Heart left ventricle (tissue), 16 donors: ENCODE measurements at places on chromosomes 2 and 18. TPM values are rescaled to one million over a fixed set of nuclear protein-coding genes. Genes with fewer than 3 reads are reported as not detected.
A peak's percentile ranks its signal among the peaks of the same experiment; 100 is the strongest.

POTEC gene
- polyA plus RNA-seq: not detected

CLEC4F gene
- 0.04 TPM for polyA plus RNA-seq

CPO gene
- polyA plus RNA-seq: 0.10 TPM

DSC3 gene
- 0.22 TPM for polyA plus RNA-seq

RNPEPL1 gene
- polyA plus RNA-seq: 206 TPM

- peak; percentile 75 for DNase-seq
- peak overlapping the region; percentile 74 for H3K27ac ChIP-seq
- no peaks in the 10 kb centered on the region for H3K4me1 ChIP-seq
- H3K36me3 ChIP-seq: no peaks in the 10 kb centered on the region
These were observed 131.9 kb downstream of the GLI2 start for GRCh38 chr2:120867290-120868241.

GRCh38 chr2:213085538-213085937, 65.9 kb downstream of the IKZF2 start:
- no peaks in the 10 kb centered on the region for H3K4me1 ChIP-seq
- no peaks in the 10 kb centered on the region for H3K36me3 ChIP-seq
- no peaks in the 10 kb centered on the region for H3K27me3 ChIP-seq
- H3K4me3 ChIP-seq: no peak overlapping the region

DNA sequence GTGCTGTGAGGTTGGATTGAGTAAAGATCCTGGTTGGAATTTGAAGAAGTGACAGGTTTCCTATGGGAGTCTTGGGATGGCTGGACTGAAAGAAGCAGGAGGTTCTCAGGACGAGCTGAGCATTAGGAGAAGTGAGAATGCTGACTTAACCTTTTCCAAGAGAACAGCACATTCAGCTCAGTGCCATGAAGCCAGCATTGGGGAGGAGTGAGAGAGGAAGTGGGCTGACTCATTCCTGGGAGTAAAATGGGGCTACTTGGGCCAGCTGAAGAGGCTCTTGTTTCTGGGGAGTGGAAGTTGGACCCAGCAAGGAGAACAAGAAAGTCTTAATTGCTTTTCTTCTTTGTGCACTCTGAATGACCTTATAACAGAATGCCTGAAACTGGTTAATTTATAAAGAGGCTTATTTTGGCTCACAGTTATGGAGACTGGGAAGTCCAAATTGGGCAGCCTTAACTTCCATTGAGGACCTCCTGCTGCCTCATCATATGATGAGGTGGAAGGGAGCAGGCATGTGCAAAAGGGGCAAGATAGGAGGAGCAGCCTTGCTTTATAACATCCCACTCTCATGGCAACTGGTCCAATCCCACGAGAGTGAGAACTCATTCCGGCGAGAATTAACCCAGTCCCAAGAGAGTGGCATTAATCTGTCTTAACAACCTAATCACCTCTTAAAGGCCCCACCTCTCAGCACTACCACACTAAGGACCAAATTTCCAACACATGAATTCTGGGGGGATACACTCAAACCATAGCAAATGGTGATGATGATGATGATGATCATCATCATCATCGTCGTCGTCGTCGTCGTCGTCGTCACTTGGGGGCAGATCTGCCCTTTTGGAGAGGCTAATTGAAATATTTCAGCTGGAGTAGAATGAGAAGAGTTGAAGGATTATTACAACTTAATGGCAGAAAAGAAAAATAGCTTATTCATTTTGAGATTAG, 26.1 kb downstream of the DGUOK start:
- no peaks in the 10 kb centered on the region for H3K27me3 ChIP-seq
- DNase-seq: peak; percentile 37
- no peak overlapping the region for H3K4me3 ChIP-seq
- H3K4me1 ChIP-seq: no peaks in the 10 kb centered on the region

DNA sequence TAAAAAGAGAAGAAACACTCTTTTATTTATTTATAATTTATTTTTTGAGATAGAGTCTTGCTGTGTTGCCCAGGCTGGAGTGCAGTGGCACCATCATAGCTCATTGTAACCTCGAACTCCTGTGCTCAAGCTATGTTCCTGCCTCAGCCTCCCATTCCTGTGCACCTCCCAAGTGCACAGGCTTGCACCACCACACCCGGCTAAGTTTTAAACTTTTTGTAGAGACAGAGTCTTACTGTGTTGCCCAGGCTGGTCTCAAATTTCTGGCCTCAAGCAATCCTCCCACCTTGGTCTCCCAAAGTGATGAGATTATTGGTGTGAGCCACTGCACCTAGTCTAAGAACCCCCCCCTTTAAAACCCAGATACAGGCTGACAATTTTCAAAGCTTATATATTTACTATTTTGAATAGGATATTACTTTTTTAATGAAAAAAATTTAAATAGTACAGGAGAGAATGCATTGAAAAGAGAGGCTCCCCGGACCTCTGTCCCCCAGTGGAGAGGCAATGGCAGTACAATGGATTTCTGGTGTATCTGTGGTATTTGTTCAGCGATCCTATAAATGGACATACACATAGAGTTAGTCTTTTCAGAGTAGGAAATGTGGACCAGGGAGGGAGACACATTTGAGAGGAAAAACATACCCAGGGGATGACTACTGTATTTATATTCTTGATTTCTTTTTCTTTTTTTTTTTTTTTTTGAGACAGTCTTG, 48.1 kb upstream of the CNOT11 start:
- no peak for DNase-seq
- no peak overlapping the region for H3K4me3 ChIP-seq
- H3K36me3 ChIP-seq: no peaks in the 10 kb centered on the region
- no peaks in the 10 kb centered on the region for H3K4me1 ChIP-seq

DNA sequence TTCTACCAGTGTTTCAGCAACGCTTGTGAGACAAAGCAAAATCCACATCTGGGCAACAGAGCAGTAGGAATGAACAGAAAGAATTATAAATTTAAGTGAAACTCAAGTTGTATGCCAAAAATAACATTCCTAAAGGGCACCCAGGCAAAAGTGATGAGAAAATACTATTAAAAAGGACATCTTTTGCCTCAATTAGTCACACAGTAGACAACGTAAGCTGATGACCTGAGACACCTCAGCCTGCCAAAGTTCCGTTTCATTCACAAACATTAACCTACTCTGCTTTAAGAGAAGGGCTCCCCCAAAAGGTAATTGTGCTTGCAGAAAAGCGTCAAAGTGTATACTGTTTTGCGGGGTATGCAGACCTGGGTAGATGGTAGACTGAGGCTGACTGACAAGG, 7.2 kb downstream of the HDLBP start:
- peaks cover 42% of the 10 kb centered on the region for H3K4me1 ChIP-seq
- H3K27me3 ChIP-seq: no peaks in the 10 kb centered on the region
- no peak overlapping the region for H3K27ac ChIP-seq
- DNase-seq: no peak
- no peak overlapping the region for H3K4me3 ChIP-seq
- H3K36me3 ChIP-seq: no peaks in the 10 kb centered on the region

DNA sequence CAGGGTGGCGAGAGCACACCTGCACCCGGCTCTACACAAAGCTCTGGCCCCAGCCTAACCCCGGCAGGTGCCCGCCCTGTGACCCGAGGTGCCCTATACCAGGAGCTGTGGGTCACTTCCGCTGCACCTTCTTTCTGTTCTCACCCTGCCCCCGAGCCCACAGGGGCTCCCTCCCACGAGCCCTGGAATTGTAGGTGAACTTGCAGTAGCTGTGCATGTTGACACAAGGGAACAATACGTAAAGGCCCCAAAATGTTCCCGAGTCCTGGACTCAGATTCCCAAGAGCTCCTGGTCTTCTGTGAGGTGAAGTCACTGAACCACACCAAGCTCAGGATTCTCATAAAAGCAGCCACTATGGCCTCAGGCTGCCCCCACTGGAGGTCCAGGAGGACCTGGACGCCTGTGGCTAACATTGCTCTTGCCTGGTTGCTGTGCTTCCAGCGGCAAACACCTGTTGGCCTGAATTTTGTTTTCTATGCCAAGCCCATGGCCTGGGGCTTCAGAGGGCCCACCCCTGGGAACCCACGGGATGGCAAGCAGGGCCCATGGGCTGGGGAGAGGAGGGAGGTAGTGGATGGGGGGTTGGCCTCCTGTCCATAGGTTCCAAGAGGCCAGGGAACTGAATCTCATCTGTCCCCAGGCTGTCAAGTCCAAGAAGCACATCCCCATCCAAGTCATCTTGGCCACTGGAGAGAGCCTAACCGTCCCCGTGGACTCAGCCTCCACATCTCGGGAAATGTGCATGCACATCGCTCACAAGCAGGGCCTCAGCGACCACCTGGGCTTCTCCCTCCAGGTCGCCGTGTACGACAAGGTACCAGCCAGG, 23.2 kb upstream of the GPR17 start:
- no peaks in the 10 kb centered on the region for H3K27me3 ChIP-seq
- no peaks in the 10 kb centered on the region for H3K36me3 ChIP-seq
- H3K4me1 ChIP-seq: no peaks in the 10 kb centered on the region
- no peak for DNase-seq

DNA sequence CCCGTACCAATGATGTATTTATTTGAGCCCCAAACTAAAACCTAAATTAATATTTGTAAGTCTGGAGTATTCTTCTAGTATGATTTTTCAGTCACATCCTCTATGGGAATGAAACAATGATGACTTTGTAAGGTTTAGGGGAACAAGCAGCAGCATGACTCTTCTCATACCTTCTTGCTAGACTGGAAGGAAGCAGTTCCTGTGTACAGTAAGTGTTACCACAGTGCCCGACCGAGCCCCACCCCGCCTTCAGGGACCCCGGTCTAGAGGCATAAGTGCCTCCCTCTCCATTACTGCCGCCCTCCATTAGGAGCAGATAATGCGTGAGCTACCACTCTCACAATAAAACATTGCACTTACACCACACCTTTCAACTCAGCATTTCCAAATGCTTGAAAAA, 599.3 kb downstream of the ARHGAP15 start:
- no peak for DNase-seq
- no peaks in the 10 kb centered on the region for H3K36me3 ChIP-seq
- no peaks in the 10 kb centered on the region for H3K27me3 ChIP-seq

DNA sequence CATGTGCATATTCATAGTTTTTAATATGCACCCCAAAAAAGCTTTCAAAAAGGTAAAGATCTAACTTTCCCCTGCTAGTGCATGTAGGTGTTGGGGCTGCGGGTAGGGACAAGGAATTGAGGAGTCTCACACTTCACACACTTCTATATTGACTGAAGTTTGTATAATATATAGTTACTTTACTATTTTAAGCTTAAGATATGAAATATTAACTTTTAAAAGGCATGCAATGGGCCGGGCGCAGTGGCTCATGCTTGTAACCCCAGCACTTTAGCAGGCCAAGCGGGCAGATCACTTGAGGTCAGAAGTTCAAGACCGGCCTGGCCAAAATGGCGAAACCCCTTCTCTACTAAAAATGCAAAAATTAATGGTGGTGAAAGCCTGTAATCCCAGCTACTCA, 109.1 kb upstream of the SH3BP4 start:
- no peaks in the 10 kb centered on the region for H3K27me3 ChIP-seq
- H3K4me1 ChIP-seq: peaks cover 19% of the 10 kb centered on the region
- H3K36me3 ChIP-seq: no peaks in the 10 kb centered on the region

DNA sequence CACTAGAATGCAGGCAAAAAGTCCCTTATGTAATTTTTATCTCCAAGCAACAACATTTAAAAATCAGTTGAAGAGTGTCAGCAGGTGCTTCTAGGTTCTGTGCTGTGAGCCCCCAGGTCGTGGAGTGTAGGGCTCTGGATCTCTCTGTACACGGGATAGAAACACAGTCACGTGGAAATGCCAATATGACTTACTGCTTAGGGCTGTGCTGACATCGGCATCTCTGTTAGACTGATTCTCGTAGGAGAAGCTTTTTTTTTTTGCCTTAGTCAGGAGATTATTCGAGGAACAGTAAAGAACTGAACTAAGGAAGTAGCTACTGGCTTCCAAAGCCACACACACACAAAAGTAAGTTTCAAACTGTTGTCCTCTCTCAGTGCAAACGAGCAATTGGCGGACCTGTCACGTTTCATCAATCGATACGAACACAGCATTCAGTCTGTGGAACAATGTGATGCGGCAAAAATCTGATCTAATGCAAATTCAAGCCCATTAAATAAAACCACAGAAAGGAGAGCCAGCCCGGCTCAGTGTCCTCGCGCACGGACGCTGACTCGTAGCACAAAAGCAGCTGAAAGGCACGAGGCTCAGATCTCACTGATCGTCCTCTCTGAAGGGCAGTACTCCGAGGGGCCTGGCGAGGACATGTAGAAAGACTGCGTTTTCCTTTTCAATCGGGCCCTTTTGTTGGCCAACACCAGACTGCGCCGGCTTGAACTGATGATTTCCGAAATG, 41.5 kb downstream of the PRELID3A start:
- no peak overlapping the region for H3K4me3 ChIP-seq
- no peaks in the 10 kb centered on the region for H3K4me1 ChIP-seq
- H3K27me3 ChIP-seq: no peaks in the 10 kb centered on the region
- H3K27ac ChIP-seq: no peak overlapping the region

GRCh38 chr18:51621864-51622160, 424.3 kb upstream of the MEX3C start:
- no peak for DNase-seq
- H3K4me3 ChIP-seq: no peak overlapping the region
- no peak overlapping the region for H3K27ac ChIP-seq
- H3K36me3 ChIP-seq: no peaks in the 10 kb centered on the region

DNA sequence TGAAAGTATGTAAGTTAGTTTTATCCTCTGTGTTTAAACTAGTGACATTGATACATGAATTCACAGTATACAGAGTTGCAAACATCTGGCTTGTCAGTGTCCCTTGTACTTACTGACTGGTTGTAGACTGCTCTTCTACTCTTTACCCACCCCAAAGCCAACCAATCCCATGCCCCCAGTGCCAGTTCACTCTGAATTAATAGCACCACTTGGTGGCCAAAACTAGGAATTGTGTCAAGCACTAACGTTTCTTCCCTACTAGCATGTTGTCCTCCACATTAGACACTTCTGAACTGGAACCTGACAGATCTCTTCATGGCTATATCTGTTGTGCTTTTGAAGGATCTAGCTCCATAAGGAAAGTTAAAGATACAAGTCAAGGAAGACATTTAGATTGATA, 27.2 kb upstream of the OTX1 start:
- no peak for DNase-seq
- H3K27me3 ChIP-seq: no peaks in the 10 kb centered on the region
- H3K4me3 ChIP-seq: no peak overlapping the region
- no peaks in the 10 kb centered on the region for H3K4me1 ChIP-seq
- no peak overlapping the region for H3K27ac ChIP-seq

DNA sequence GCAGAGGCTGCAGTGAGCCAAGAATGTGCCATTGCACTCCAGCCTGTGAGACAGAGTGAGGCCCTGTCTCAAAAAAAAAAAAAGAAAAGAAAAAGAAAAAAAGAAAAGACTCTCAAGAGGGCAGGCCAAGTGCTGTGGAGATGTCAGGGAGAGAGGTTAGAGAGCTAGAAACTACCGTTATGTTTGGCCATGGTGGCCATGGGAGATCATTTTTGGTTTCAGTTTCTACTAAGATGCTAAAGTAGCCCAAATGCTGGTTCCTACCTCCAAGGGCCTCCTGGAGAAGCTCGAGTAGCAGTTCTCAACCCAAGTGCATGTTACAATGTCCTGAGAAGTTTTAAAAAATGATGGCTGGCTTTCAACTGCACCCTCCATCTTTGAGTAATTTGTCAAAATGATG, 47.4 kb upstream of the TCF4 start:
- no peaks in the 10 kb centered on the region for H3K27me3 ChIP-seq
- H3K36me3 ChIP-seq: no peaks in the 10 kb centered on the region
- no peaks in the 10 kb centered on the region for H3K4me1 ChIP-seq

GRCh38 chr2:175576270-175576669, 394.8 kb upstream of the ATP5MC3 start:
- no peaks in the 10 kb centered on the region for H3K4me1 ChIP-seq
- H3K27ac ChIP-seq: no peak overlapping the region
- no peaks in the 10 kb centered on the region for H3K27me3 ChIP-seq
- H3K36me3 ChIP-seq: no peaks in the 10 kb centered on the region
- H3K4me3 ChIP-seq: no peak overlapping the region
- DNase-seq: no peak
